ENCODE measurements at places on chromosomes 1 and 21. TPM values are rescaled to one million over a fixed set of nuclear protein-coding genes. Genes with fewer than 3 reads are reported as not detected.

TMEM201 gene
- total RNA-seq = 9.0 TPM

S100A2 gene
- total RNA-seq = not detected

OR2M3 gene
- total RNA-seq = 0.27 TPM

SERINC2 gene
- 2.8 TPM for total RNA-seq

UBE2G2 gene
- 102 TPM for total RNA-seq

GRCh38 chr21:41481191-41481590, 26.8 kb downstream of the TMPRSS2 start:
- DNase-seq = no peak

- DNase-seq = no peak
Measured at GRCh38 chr21:17781524-17781923, 37.6 kb downstream of the C21orf91 start.

DNA sequence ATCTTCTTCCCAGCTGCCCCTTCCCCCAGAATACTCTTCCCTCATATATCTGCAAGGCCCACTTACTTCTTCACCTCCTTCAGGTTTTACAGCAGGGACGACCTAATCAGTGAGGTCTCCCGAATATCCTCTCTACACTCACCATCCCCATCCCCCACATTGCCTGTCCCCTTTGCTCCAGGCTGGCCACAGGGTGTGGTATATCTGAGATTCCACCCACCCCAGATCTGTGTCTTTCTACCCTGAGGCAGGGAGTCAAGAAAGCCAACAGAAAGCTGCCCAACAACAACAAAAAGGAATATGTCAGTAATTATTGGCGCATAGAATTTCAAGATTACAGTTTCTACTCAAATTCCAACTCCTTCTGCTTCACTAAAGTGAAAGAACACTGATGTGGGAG, 30.0 kb upstream of the OPRD1 start:
- no peak for DNase-seq

- DNase-seq = no peak
Measured at GRCh38 chr1:158686111-158687009, at the start of gene SPTA1. Gene SPTA1, minus strand, starts transcription at chr1:158686715. Its CDS starts 198 bp downstream, at chr1:158686517.

DNA sequence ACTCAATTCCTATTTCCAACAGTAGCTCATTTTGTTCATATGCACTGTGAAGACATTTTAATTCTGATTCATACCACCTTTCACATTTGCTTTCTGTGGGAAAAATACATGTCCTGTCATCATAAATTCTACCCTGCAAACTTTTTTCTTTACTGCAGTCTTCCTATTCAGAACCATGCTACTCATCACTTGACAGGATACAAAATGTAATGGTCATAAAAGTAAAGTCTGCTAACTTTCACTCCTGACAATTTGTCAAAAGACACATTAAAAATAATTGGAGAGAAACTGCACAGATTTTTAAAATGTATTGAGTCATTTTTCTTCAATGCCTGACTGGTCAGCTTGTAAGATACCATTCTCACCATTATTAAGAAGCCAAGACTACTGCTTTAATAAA, 1817.1 kb downstream of the BRINP3 start:
- no peak for DNase-seq

- DNase-seq = no peak
Measured at GRCh38 chr1:91870322-91870721, 15.6 kb downstream of the TGFBR3 start.
